ENCODE measurements at places on chromosomes 12 and 14.

GRCh38 chr12:69570000-69570516, 15.2 kb upstream of the CCT2 start:
- no peak for DNase-seq

DNA sequence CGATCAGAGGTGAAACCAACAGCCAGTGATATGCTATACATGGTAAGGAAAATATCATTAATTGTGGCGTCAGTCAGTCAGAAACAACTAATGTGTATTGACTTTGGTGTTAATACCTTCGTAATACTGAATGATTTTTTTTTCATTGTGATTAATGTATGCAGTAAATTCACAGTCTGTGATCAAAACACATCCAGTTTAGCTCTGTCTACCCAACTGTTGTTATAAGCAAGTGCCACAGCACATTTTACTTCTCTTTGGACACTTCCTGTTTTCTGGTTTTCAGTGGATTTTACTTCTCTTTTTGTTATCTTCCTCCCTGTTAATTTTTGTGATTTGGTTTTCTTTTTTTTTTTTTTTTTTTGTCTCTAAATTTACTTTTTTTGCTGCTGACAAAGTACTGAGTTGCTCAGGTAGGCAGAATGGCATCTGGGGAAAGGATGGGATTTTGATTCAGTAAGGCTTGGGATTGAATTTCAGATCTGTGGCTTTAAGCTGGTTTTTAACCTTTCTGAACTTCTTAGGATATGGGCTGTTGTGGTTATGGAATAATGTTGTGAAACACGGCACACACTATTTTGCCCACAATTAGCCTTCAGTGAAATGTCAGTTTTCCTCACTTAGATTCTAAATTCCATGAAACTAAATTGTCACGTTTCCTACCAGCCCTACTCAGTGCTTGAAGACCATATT, 604 bp downstream of the GLIPR1 start:
- no peak for DNase-seq

DNA sequence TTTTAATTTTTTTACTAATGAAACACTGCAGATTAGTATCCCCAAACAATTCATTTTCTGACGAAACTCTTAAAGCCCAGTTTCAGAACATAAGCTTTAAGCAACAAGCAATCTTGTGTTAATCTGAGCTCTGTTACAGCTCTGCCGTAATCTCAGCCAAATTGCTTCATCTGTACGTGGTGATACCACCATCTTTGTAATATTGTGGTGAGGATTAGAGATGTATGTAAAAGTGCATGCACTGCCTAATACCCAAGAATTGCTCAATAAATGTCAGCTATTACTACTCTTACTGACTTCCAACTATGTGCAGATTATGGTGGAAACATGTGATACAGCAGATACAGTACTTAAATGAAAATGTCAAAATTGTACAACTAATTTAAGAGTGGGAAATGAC, 1.8 kb downstream of the AKAP5 start:
- DNase-seq: no peak

GRCh38 chr12:95538656-95539055, 12.6 kb downstream of the USP44 start:
- DNase-seq: no peak

GRCh38 chr14:57656853-57657252, 163.2 kb upstream of the CCDC198 start:
- DNase-seq: no peak

GRCh38 chr14:52730709-52731111, 744 bp downstream of the STYX start:
- no peak for DNase-seq

DNA sequence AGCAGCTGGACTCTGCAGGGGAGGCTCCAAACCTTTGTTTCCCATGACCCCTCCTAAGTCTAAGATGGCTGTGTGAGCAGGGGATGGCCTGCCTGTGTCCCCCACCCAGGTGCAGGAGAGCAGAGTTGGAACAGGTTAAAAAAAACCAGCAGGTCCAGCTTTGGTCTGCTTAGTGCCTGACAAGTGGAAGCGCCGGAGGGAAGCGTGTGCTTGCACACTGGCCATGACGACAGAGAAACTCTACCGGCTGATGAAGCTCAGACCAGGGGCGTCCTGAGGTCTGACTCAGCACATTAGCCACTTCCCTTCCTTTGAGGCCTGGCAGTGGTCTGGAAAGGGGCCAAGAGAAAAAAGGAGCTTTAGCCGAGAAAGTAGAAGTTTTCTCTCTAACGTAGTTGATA, 280.1 kb downstream of the VRK1 start:
- DNase-seq: no peak

- DNase-seq: no peak
Measured at GRCh38 chr12:123363390-123363739, 1.3 kb downstream of the SBNO1 start.
